ENCODE measurements at places on chromosomes 2 and 18.

GRCh38 chr2:100228415-100228814, 86.0 kb upstream of the AFF3 start:
- DNase-seq: no peak

- no peak for DNase-seq
Measured at GRCh38 chr2:74551530-74551929, 2.2 kb downstream of the LOXL3 start.

- no peak for DNase-seq
Measured at GRCh38 chr2:6362671-6363450, 502.8 kb downstream of the CMPK2 start.

DNA sequence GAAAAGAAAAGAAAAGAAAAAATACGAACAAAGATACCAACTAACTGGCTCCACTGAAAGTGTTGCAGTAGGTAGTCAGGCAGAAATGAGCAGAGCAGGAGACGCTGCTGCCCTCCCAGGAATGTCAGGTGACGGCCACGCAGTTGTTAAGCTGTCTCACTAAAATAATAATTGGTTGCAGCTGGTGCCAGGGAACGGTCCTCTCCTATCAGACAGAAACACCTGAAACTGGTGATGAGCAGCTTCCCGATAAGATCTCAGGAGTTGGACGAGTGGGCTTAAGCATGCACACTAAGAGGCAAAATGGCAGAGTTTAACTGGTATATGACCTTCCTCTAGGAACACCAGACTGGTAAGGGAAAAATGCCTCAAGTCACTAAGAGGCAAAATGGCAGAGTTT, 611.1 kb downstream of the ZEB2 start:
- no peak for DNase-seq

DNA sequence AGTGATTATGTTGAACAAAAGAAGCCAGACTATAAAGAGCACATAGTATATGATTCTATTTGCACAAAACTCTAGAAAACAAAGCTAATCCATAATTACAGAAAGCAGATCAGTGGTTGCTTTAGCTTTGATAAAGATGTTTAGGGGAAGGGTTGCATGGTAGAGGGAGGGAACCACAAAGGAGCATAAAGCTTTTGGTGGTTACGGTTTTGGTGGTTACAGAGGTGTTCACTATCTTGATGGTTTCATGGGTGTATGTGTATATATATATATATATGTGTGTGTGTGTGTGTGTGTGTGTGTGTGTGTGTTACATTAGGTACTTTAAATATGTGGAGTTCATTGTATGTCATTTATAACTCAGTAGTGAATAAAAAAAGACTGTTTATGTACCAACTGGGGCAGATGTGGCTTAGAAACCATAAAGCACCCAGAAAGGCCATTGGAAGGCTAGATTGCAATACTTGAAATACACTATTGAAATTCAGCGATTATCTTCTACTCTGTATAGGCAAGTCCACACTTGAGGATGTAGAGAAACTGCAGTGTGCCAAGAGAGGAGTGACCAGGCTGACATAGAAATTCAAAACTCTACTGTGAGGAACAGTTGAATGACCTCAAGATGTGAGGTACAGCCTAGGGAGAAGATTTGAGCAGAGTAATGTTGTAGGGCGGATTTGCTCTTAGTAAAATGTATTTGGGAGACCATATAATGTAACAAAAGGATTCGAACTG, 60.6 kb downstream of the CAB39 start:
- DNase-seq: no peak

DNA sequence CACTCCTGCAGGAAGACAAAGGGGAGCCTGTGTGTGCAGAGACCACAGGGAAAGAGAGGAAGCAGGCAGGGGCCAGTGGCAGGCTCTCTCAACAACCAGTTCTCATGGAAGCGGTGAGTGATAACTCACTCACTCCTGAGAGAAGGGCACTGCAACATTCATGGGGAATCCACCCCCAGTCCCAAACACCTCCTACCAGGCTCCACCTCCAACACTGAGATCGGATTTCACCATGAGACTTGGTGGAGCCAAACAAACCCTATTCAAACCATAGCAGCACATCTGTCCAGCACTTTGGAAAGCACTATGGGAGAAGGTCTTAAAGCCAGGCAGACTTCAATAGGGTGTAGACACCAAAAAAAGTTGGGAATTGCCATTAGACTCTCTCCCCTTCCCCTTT, 345.7 kb upstream of the SPRED2 start:
- no peak for DNase-seq

DNA sequence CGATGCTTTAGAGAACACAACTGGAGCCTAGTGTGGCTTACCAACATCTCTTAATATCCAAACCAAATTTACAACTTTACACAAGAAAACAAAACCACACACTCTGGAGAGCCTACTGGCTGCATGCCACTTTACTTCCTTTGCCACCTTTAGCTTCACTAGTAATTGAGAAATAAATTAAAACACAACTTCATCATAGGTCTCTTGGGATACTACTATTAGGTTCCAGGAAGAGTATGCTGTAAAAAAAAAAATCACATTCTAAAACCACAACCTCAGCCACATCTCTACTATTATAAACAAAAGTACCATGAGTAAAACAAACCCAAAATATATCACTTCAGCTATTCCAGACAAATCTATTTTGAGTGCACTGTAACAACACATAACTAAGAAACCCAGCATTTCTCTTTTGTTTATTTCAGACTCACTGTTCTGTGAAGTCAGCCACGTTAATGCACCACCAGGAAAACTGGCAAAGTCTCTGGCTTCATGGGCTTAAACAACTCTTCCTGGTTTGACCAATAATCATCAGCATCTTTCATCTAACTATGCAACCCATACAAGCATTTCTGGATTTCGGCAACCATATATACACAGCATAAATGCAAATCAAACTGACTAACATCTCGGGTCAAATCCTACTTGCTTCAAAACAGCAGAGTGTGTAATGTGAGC, 59.1 kb downstream of the REV1 start:
- no peak for DNase-seq

Data from NCI-H1092 treated with DMSO at 0.1 percent for 48 hours (cell line).